IMR-90 (cell line): ENCODE measurements at places on chromosomes 3 and 15. TPM values are rescaled to one million over a fixed set of nuclear protein-coding genes. Genes with fewer than 3 reads are reported as not detected.

Gene LRRC34
- total RNA-seq = 0.90 and 1.1 TPM in 2 replicates

Gene CHST13
- not detected in 2 replicates for total RNA-seq

Gene MESP2
- total RNA-seq = 0.18 and 0.28 TPM in 2 replicates

Gene CNTN4
- total RNA-seq = under 0.01 TPM in 2 replicates

Gene PLA2G4E
- total RNA-seq = not detected in 2 replicates

Gene CRELD1
- total RNA-seq = 8.6 and 9.4 TPM in 2 replicates

Gene SLC38A3
- total RNA-seq = 0.36 TPM in 1 of 2 replicates, not detected in the other

Gene MUSTN1
- not detected in 2 replicates for total RNA-seq

Gene ATP13A4
- total RNA-seq = under 0.01 TPM in 1 of 2 replicates, not detected in the other

Gene APOD
- not detected in 2 replicates for total RNA-seq

Gene TMEM212
- total RNA-seq = not detected in 2 replicates

Gene OGG1
- total RNA-seq = 14.9 and 15.8 TPM in 2 replicates

Gene CLDN11
- 245 and 329 TPM in 2 replicates for total RNA-seq

Gene TICRR
- 3.0 and 3.3 TPM in 2 replicates for total RNA-seq

Gene SLC28A1
- total RNA-seq = not detected in 2 replicates

Gene DIPK2A
- total RNA-seq = 14.0 and 31.7 TPM in 2 replicates

Gene TRAK1
- 26.7 and 28.1 TPM in 2 replicates for total RNA-seq

Gene RARB
- total RNA-seq = 1.4 TPM in 2 replicates

Gene SLC22A14
- under 0.01 TPM in 1 of 2 replicates, not detected in the other for total RNA-seq

Gene ZNF774
- 1.1 TPM in 2 replicates for total RNA-seq

Gene SH2D7
- total RNA-seq = not detected in 2 replicates
